ENCODE measurements at places on chromosomes 6 and 20.
A peak's percentile ranks its signal among the peaks of the same experiment; 100 is the strongest.

DNA sequence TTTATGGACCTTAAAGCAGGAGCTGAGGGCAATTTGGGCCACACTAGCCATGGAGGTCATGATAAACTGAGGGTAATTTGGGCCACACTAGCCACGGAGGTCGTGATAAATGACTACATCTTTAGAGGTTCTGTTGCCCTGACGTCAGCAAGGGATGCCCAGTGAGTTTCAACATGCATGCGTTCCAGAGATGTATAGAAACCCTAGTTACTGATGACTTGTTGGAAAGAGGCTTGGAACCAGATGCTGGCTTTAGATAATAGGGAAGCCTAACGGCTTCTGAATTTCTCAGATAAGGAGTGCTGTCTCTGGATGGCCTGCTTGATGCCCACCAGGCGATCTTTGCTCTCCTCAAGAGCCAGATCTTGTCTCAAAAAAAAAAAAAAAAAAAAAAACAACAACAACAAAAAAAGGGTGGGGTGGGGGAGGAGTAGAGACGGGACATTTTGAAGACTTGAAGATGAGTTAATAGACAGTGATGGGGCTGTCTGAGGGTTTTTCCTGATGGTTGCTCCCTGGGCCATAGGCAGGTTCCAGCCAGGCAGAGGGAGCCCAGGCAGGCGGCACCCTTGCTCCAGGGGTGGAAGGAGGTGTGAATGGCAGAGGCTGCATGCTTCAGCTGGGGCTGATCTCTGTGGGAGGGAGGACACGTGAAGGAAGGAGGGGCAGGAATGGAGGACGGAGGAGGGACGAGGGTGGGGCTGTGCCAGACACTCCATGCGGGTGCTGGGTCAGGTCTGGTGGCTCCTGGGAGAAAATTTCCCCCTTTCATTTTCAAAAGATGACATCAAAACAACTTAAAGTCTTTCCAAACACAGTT lies 27.0 kb upstream of the FRMD1 start:
- DNase-seq = no peak

GRCh38 chr6:144408161-144408560 lies 123.0 kb downstream of the UTRN start:
- no peak for DNase-seq

GRCh38 chr6:15491986-15492269 lies 170.9 kb downstream of the DTNBP1 start:
- DNase-seq = no peak

DNA sequence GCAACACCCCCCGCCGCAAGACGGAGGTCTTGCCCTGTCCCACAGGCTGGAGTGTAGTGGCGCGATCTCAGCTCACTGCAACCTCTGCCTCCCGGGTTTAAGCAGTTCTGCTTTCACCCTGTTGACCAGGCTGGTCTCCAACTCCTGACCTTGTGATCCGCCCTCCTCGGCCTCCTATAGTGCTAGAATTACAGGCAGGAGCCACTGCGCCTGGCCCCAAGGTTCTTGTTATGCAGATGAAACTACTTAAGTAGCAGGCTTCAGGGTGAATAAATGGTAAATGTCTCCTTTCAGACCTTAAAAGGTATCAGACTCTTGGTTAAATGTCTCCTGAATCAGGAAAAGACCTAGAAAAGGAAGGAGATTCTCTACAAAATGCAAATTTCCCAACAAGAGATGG lies 95.4 kb upstream of the TMEM181 start:
- DNase-seq = no peak

GRCh38 chr6:95142661-95143335 lies 434.5 kb upstream of the MANEA start:
- DNase-seq = no peak

GRCh38 chr6:79833264-79833963 lies 113.9 kb downstream of the ELOVL4 start:
- no peak for DNase-seq

DNA sequence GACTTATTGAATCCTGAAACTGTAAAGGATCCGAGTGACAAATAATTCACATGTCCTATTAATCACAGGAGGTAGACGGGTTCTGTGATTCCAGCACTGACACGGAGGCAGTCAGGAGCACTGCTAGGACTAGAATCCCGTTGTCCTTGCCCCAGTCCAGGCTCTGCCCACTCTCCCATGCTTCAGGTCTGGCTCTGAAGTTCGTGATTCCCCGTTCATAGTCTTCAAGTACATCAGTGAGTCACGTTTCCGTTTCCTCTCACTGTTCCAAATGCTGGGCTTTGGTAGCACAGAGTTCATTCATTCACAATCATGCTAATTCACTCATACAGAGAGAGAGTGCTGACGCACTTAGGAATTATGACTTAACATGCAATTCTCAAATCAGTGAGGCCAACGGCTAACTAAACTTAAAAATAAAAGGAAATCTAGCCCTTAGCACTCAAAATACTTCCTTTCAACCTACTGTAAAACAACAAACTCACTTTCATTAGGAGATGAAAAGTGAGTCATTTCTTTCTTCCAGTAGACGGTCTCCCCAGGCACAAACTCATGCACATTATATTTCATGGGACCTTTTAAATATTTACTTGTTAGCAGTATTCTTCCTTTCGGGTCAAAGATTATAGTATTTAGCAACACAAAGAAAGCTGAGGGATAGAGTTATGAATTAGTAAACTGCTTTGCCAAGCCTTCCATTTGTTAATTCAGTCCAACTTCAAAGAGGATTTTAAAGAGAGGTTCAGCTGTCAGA lies 94.0 kb upstream of the NHSL1 start:
- no peak for DNase-seq

- DNase-seq = no peak
These were observed 61.5 kb downstream of the MAP3K4 start for GRCh38 chr6:161053103-161053502.

- no peak for DNase-seq
These were observed 20.9 kb upstream of the SRF start for GRCh38 chr6:43150051-43150751.

DNA sequence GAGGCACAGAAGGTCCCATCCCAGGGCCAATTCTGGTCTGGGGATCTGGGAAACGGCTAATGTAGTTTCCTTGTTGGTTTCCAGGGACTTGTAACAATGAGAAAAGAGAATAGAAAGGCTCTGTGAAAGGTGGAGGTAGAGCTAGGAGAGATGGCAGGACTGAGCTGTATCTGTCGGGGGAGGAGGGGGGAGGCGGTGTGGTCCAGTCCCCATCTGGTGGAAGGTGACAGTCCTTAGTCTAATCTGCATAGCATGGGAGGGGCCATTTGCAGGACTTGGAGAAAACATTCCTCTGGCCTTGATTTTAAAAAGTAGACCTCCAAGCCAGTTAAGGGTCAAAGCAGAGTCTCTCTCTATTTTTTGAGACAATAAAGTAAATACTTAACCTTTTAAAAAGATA lies 137.1 kb downstream of the DNAH8 start:
- DNase-seq = no peak

DNA sequence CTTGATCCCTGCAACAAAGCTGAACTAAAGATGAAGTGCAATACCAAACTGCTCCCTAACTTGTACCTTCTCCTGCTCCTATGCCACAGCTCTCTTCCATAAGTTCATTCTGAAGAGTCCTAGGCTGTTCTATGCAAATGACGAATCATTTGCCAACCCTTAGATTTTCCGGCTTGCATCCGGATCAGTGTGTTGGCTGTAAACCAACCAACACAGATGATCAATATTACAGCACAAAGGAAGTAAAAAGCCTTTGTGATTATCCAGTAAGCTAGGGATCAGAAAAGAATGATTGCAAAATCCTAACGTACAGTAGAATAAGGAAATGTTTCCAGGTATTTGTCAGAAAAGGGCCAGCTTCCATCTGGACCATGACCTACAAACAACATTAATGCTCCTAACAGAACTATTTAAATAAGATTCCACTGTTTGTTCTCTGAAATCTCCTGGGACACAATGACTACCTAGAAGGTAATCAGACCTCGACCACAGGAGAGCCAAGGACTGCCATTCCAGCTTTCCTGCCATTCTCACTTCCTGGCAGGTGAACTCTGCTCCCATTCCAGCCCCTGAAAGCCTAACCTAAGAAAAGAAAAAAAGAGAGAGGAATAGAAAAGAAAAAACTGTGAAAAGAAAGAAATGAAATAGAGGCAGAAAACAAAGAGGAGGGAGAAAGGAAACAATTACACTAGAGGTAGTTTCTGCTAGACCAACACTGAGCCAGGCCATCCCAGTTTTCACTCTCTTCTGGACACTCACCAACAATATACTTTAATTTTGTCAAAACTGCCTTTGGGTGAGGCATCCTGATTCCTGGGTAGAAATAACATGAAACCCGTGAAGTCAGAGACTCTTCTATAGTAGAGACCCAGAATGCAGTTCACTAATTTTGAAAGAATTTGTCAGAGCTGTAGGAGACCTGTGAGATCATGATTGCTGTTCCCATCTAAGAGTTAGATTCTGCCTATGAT lies 19.7 kb downstream of the GMDS start:
- no peak for DNase-seq

DNA sequence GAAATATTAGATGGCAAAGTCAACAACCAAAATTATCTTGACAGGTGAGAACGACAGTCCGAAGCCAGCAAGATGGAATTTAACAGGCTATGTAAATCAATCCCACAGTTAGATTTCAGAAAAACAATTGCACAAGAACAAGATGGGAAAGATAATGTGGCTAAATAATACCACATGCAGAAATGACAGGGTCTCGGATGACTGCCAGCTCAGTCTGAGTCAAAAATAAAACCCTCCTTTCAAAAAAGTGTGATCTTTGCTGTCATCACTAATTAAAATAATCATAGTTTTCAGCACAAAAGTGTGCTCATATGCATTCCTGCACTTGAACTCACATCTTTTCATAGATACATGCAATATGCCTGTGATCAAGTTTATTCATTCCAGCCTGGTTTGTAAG lies 25.9 kb downstream of the FOXQ1 start:
- no peak for DNase-seq

DNA sequence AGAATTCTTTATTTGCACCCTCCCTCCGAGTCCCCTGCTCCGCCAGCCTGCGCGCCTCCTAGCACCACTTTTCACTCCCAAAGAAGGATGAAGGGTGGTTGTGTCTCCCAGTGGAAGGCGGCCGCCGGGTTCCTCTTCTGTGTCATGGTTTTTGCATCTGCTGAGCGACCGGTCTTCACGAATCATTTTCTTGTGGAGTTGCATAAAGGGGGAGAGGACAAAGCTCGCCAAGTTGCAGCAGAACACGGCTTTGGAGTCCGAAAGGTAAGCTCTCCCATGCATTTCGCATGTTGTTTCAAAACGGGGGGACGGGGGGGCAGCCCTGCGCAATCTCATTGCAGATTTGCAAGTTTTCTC lies 357 bp downstream of the PCSK2 start:
- DNase-seq = no peak

DNA sequence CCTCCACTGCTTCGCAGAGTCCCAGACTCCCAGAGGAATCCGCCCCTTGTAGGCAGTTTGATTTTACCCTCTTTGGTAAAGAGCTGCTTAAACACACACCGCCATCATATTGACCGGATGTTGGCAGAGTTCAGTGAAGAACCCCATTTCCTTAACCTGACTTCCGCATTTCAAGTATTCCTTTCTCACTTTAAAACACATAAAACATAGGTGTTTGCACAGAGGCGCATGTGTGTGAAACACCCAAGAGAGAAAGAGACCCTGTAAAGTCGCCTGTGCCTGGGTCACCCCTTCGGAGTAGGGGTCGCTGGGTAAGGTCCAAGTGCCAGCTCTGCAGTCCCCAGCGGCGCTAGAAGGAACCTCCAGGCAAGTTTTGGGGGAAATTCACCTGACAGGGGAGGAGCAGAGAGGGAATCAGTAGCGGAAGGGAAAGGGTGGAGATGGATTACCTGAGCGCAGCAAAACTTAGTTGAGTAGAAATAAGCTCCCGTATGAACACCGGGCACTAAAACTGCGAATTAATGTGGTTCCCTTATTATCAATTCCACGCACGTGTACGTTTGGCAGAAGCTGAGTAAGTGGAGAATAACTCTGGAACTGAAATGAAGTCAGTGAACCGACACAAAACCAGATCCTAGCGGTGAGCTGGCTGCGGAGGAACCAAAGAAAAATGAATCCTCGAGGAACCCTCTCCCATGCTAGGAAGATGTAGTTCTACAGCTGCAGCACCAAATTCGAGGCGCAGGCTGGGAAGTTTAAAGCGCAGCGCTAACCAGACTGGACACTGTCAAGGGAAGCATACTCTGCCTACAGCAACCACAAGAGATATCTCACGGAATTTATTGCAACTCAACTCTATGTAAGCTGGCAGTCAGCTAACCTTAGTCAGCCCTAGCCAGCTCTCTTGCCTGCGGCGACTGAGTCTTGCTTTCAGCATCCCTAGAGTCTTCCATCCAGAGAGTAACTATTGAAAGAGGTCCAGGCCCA lies 3.5 kb upstream of the HTR1B start:
- DNase-seq = peak; percentile 68
